Dermis microvascular lymphatic vessel endothelial cell (primary cell): ENCODE measurements at places on chromosomes 5 and 9. TPM values are rescaled to one million over a fixed set of nuclear protein-coding genes. Genes with fewer than 3 reads are reported as not detected.

DNA sequence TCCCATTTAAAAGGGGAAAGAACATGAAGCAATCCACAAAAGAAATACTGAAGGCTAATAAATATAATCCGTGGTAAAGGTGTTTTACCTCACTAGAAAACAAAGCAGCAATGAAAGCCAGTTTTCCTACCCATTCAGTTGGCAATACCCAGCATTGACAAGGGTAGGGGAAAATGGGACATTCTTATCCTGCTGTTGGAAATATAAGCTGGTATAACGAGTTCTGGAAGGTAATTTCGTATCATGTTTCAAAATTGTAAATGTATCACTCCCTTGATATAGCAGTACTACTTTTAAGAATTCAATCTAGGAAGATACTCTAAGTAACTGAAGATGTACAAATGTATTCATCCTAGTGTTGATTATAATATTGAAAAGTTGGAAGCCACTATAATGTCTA, 22.9 kb upstream of the RALGPS1 start:
- DNase-seq = no peak

DNA sequence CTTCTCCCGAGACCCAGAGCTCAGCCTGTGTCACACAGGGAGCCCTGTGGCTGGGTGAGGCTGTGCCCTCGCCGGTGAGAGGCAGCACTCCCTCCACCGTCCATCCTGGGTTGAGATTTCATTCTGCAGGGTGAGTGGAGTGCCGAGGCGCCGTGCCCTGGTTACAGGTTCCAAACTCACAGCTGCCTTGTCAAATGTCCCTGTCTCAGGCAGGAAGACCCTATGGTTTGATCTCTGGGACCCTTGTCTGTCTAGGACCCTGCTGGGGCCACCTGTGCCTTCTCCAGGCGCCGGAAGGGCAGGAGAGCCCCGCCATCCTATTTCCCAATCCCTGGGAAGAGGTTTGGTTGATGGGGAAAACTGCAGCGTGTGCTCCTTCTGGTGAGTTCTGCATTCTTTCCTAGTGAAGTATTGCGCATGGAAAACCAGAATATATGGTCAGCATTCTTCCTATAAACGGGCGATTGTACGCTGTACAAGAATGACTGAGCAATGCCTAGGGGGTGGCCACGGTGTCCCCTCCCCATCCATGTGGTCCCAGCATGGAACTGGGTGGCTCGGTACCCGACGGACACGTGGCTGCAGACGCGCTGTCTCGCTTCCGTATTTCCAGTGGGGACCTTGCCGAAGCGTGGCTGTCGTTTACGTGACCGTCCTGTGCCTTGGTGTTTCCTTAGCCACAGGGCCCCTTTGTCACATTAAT, 95.9 kb upstream of the COL5A1 start:
- DNase-seq = no peak

- DNase-seq = no peak
Measured at GRCh38 chr9:35673132-35674024, at the start of gene CA9. Gene CA9, plus strand, starts transcription at chr9:35673928. Its CDS starts 32 bp downstream, at chr9:35673960.

GRCh38 chr5:83551821-83552220, 80.3 kb downstream of the VCAN start:
- no peak for DNase-seq

The SLC6A18 gene
- not detected in 2 replicates for total RNA-seq

The FSTL4 gene
- total RNA-seq = under 0.01 and 0.25 TPM in 2 replicates

DNA sequence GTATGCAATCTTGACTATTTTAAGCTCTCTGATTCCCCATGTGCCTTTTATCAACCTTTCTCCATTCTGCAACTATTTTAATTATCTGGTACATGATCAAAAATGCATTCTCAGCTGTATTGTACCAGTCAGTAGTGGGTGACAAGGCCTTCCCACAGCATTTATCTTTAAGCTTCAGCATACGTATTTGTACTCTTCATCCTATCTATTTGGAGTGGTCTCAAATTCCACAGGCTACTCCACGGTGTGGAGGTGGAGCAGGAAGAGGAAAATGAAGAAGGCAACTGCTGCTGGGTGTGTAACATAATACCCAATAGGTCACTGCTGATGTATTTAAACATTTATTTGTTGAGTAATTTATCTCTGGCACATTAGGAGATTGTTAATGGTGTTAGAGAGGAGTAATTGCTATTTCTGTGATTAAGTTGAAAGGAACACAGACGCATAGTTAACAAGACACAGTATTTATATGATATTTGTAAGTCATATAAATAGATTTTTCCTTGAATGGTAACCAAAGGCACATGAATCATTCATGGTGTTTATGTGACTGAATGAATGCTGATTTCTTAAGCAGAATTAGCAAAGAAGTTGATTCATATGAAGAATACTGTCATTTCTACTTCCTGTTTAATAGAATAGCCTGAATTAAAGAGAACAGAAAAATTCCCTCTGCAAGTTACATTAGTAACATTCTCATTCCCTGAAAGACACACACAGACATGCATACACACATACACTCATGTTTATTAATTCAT, 153.8 kb upstream of the NR3C1 start:
- no peak for DNase-seq
